ENCODE measurements at places on chromosomes 7 and 10.

DNA sequence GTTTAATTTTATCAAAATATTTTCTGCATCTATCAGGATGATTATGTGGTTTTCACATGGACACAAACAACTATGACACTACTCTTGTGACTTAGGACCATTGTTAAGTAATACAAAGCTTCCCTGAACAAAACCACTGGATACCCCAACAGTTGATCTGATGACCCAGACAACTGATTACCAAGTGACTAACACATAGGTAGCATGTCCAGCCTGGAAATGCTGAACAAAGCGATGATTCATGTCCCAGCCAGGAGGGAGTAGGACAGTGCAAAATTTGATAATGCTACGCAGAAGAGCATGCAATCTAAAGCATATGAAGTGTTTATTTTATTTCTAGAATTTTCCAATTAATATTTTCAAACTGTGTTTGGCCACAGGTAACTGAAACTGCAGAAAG lies 8.9 kb upstream of the PNLIP start:
- DNase-seq = no peak

DNA sequence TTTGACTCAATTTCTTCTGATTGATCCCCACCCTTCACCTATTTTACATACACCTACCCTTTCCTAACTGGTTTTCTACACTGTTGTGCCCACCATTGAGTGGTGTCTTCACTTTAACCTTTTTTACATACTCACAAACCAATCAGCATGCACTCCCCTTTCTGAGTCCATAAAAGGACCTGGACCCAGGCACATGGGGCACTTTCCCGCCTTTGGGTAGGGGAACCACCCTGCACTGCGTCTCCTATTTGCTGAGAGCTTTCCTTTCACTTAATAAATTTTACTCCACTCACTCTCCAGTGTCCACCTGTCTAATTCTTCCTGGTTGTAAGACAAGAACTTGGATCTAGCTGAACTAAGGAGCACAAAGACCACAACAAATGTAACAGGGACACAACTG lies 33.8 kb downstream of the ANKMY2 start:
- DNase-seq = no peak

DNA sequence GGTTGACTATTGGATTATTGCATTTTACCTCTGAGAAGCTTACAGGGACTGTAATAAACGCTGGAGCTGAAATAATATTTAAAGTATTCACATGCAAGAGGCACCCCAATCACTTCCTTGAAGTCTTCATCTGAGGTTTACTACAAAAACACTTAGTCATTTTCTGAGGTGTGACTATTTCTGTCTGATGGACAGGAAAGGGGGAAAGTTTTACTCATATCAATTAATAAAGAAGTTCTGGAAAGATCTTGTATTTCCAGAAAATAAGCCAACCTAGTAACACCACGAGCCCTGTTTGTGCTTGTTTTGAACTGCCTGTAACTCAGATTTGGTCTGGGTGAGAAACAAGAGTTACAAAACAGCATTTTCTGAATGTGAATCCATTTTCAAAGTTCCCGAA lies 63.9 kb upstream of the PRKCQ start:
- DNase-seq = no peak

GRCh38 chr10:14507176-14507575 lies 176.5 kb upstream of the FRMD4A start:
- DNase-seq = peak; percentile 99

DNA sequence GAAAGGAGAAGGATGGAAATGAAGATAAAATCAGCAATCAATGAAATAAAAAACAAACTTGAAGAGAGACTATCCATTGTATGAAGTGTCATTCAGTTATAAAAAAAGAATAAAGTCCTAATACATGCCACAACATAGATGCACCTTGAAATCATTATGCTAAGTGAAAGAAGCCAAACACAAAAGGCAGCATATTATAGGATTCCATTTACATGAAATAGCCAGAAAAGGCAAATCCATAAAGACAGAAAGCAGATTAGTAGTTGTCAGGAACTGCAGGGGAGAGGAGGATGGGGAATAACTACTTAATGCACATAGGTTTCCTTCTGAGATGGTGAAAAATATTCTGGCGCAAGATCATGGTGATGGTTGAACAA lies 6.6 kb upstream of the PON1 start:
- no peak for DNase-seq

GRCh38 chr10:60542657-60543056 lies 153.0 kb upstream of the ANK3 start:
- DNase-seq = no peak

GRCh38 chr7:68955656-68956055 lies 642.6 kb upstream of the AUTS2 start:
- no peak for DNase-seq

- DNase-seq = peak; percentile 91
These were observed 157.3 kb downstream of the CTTNBP2 start for GRCh38 chr7:117715784-117716445.

DNA sequence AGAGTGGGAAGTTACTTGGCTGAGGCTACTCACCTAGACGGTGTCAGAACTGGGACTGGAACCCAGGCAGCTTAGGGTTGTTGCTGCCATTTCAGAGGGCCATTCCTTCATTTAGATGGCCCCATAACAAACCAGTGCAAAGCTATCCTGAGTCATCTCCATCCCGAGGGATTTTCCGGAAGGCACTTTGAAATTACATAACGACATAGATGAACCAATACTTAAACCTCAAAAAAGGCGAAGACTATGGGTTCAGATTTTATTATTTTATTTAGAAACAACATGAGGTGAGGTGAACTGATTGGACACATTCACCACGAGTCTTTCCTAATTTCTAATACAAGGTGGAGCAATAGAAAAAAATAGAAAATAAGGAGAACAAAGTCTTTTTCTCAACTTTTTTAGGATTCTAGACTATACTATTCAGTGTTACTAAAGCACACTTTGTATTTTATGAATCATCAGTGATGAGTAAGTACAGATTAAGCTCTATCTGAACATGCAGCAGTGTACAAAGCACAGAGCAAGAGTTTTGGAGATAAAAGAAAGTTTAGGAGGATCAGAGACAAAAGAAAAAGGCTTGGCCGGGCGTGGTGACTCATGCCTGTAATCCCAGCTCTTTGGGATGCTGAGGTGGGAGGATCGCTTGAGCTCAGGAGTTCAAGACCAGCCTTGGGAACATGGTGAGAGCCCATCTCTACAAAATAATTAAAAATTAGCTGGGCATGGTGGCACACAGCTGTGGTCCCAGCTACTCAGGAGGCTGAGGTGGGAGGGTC lies 79.5 kb upstream of the SVIL start:
- DNase-seq = no peak

DNA sequence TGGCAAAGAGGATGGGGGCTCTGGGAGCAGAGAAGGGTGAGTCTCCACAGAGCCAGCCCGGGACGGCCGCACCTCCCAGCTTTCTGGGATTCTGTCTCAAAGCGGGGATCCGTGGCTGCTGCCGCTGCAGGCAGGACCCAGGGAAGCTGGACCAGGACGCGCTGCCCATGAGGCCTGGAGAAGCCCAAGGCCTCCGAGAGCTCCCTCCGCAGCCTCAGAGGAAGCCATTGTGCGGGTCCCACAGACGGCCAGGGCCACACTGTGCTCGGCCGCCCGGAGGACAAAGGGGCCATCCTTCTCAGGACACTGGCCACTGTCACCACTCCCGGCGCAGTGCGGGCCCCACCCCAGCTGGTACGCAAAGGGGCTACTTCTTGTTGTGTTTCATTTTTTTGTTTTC lies 79.3 kb upstream of the PDGFA start:
- no peak for DNase-seq

Data from DMS53 (cell line).